Fibroblast of mammary gland (primary cell): ENCODE measurements at places on chromosomes 4 and X.
A peak's percentile ranks its signal among the peaks of the same experiment; 100 is the strongest.

GRCh38 chr4:98470831-98471230 lies 187.6 kb downstream of the TSPAN5 start:
- no peak for DNase-seq

- no peak for DNase-seq
Measured at GRCh38 chr4:118296729-118297128, 56.1 kb downstream of the PRSS12 start.

DNA sequence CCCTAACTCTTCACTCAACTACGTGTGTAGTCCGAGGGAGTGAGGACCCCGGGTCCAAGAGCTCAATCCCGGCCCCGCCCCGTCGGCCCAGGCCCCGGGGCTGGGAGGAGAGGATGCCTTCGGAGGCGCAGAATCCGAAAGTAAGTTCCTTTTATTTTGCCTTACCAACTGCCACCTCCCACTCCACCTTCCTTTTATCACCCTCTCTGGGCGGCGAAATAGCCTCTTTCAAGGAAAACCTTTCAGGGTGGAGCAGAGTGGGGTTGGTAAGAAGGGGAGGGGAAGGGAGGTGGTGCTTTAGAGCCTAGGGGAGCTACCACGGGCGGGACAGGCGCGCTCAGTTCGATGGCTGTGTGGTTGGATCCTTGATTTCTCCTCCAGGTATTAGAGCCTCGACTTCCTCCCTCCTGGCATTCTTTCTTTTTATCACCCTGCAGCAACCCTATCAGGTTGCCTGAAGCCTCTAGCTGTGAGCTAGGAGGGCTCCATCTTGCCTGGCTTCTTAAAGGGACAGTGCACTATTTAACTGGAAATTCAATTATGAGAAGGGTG lies 191.2 kb downstream of the RRAGB start:
- DNase-seq: peak; percentile 2

DNA sequence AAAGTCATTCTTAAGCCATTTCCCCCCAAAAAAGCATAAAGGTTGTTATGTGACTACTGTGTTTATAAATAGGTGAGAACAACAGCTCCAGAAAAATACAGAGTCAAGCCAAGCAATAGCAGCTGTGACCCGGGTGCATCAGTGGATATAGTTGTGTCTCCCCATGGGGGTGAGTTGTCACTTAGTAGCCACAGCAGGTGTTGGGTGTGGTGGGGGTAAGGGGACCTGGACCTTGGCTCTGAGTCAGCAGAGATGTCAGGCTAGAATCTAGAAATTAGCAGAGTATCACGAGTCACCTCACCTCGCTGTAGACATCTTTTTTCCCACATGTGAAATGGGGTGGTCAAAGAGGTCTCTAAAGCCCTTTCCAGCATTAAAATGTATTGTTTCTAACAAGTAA lies 42.4 kb downstream of the MOSPD2 start:
- DNase-seq: no peak

GRCh38 chrX:32276153-32276552 lies 935.2 kb downstream of the DMD start:
- no peak for DNase-seq

GRCh38 chrX:124557976-124558375 lies 211.6 kb downstream of the SH2D1A start:
- DNase-seq: no peak

DNA sequence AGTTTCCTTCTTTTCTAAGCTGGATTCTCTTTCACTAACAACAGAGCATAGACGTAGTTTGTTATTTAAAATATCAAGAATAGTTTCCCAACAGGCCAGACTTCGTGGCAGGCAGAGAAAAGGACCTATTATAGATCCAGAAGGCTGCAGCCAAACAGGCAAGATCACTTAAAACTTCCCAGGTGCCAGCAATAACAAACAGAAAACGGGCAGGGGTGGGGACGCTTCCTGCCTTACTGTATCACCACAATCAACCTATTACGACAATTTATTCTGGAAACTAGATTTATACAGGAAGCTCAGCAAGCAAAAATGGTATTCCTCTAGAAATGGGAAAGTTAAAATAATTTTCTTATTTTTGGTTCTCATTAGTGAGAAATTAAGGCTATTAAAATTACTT lies 22.1 kb downstream of the RWDD4 start:
- DNase-seq: no peak

- DNase-seq: peak; percentile 30
Measured at GRCh38 chr4:77169481-77169880, 12.5 kb downstream of the CCNG2 start.

- no peak for DNase-seq
Measured at GRCh38 chr4:16129336-16129735, 45.5 kb upstream of the PROM1 start.

DNA sequence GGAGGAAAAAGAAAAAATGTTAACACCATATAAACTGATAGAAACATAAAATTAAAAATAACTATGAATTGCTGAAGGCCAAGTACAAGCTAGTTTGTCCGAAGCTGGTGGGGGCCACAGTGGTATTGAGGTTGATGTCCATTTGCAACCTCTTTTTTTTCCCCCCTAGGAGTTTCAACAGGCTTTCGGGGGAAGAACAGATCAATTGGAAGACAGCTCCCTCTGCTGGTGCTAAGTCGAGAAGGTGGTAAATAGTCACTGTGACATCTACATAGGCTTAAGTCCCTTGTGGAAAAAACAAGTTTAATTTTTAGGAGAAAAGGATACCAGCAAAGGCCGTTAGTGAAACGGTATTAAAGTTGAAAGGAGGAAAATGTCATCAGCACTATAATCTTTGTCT lies 115.7 kb upstream of the ZXDA start:
- DNase-seq: peak; percentile 40

GRCh38 chr4:151484396-151485102 lies 75.6 kb downstream of the FHIP1A start:
- peak; percentile 81 for DNase-seq

DNA sequence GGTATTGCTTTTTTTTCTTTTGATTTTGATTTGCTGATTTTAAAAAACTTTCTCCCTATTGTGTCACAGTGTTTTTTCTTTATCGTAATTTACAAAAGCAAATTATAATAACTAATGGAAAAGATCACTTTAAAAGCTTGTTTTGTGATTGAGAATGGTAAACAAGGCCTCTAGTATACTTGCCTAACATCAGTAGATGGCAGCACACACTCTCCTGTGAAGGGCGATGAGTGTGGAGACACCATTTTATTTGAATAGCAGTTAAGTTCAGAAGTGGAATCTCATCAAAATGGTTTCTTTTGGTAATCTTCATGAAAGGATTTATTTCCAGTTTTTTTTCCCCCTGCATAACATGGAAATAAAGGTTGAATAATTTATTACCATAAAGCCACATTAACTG lies 72.3 kb downstream of the PAK3 start:
- peak; percentile 53 for DNase-seq

GRCh38 chr4:67725132-67725531 lies 24.2 kb upstream of the UBA6 start:
- peak; percentile 33 for DNase-seq

DNA sequence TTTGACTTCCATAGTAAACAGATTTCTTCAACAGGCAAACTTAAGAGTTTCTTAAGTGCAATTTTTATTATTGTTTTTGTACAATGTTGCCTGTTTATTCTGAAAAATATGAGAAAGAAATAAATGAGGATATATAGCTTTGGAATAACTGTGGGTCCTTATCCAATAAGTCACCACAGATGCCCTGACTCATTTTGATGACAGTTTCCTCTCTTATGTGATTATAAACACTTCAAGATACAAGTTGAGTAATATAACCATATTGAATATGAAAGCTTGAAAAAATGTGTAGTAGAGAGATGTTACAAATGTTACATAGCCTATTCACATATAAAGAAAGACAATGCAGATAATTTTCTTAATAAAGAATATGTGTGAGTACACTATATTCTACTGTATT lies 931.6 kb downstream of the RAPGEF2 start:
- DNase-seq: no peak

- no peak for DNase-seq
Measured at GRCh38 chr4:112526061-112526460, 10.1 kb upstream of the NEUROG2 start.

GRCh38 chr4:4415806-4416805 lies 29.2 kb downstream of the NSG1 start:
- no peak for DNase-seq

- no peak for DNase-seq
Measured at GRCh38 chr4:2608291-2608690, 71.8 kb downstream of the FAM193A start.

DNA sequence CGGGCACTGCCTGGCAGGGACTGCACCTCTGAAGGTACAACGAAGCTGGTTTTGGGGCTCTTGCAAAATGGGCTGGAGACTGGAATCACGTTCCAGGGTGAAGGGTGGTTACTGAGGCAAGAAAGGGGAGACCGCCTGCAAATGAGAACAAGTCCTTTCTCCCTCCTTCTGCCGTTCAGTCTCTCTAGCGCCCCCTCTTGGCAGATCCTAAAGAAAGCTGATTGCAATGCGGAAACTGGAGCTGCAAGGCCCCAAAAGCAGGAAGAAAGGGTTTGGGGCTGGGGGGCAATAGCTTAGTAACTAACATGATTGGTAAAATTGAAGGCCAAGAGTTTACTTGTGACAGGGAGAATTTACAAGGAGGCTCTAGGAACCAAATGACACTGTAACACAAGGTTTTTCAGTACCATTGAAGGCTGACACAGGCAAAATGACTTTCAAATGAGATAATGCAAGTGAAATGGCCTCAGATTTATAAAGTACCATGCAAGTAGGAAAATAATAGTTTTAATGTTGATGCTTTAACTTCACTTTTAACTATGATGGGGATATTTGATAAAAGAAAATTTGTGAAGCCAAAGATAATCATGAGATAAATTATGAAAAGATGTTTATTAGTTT lies 222.7 kb upstream of the HAND2 start:
- peak; percentile 46 for DNase-seq

DNA sequence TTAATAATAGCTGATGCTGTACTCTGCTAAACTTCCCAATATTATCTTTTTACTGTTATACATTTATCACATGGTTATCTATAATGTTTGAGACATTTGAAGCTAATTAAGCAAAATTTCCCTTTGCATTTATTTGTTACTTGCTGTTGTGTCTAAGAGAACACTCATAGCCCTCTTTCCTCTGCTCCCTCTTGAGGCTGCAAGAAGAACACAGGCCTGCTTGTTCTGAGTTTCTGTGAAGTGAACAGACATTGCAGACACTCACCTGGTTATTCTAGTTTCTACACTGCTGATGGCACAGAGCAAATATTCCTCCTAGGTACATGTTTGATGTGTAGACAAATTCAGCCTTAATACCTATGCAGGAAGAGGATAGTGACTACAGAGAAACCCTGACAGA lies 367.8 kb downstream of the GASK1B start:
- peak; percentile 13 for DNase-seq

GRCh38 chr4:13947921-13948320 lies 320.4 kb upstream of the BOD1L1 start:
- no peak for DNase-seq

GRCh38 chrX:27728291-27728690 lies 79.5 kb upstream of the MAGEB10 start:
- DNase-seq: peak; percentile 36

DNA sequence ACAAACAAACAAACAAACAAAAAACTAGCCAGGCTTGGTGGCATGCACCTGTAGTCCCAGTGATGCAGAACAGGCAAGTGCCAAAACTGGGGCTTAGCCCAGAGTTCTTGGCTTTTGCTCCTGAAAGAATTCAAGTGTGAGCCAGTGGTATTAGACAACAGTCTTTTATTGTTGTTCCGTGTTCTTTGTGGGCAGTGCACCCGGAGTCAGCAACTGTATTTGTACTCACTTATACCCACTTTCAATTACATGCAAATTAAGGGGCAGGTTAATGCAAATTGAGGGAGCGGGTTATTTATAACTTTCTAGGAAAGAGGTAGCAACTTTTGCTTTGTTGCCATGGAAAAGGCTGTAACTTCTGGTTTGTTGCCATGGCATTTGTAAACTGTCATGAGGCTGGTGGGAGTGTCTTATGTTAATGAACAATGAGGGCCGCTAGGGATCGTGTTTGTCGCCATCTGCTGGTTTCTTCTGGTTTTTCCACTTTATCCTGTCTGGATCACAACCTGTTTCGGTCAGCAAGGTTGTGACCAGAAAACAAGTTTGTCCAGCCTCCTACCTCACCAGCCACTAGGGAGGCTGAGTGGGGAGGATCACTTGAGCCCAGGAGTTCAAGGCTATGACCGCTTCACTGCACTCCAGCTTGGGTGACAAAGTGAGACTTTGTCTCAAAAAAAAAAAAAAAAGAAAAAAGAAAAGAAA lies 88.8 kb upstream of the ESX1 start:
- peak; percentile 83 for DNase-seq

DNA sequence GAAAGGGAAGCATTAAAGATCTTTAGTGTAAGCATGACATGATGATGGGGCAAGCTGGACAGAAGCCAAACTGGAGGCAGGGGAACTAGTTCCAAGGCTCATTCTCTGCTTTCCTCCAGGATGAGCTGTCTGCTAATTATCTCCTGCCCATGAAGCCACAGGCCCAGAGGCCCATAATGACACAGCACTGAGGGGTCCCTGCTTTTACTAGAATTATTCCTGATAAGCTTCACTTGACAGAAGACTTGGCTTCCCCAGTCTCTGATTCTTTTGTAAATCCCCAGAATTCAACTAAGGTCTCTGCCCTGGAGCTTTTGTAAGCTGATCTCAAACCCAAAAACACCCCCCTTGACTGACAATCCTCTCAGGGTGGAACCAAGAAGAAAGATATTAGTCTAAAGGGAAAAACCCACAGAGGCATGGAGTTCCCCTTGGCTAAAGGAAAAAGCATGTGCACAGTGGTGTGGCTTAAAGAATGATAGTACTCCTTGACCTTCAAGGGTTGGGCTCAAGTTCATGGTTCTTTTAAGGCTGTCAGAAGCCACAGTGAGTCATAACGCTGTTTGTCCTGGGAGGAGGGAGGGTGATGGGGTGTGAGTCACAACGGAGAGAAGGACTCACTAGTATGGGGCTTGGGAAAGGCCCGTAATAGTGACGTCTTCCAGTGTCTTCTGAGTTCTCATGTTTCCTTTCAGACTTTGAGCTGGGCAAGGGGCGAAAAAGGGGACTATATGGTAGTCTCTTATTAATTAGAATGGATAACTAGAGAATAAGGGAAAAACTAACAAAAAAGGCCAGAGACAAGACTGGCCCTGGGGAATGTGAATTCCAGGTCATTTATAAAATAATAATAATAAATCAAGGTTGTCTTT lies 146.0 kb upstream of the CPEB2 start:
- peak; percentile 100 for DNase-seq

DNA sequence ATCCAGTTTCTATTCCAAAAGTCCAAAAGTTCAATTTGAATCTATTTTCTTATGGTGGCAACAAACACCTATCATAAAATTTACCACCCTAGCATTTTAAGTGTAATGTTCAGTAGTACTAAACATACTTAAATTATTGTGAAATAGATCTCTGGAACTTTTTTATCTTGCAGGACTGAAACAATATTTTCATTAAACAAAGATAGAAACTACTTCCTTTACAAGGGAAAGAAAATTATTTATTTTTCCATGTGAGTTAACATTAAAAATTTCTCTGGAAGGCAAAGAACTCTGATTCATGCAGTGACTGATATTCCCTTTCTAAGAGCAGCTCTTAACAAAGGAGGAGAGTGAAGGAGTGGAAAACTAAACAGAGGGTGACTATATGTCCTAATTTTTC lies 40.2 kb downstream of the ADH7 start:
- peak; percentile 51 for DNase-seq

GRCh38 chrX:148947399-148947975 lies 447.1 kb downstream of the AFF2 start:
- DNase-seq: peak; percentile 0
